ENCODE measurements at places on chromosomes 1 and 21. TPM values are rescaled to one million over a fixed set of nuclear protein-coding genes. Genes with fewer than 3 reads are reported as not detected.

- H3K27me3 ChIP-seq = no peaks in the 10 kb centered on the region
- no peaks in the 10 kb centered on the region for H3K36me3 ChIP-seq
- H3K27ac ChIP-seq = no peak overlapping the region
- H3K4me1 ChIP-seq = no peaks in the 10 kb centered on the region
- DNase-seq = no peak
These were observed 22.2 kb downstream of the ACTL8 start for GRCh38 chr1:17777330-17777729.

Gene LCE1B
- total RNA-seq = not detected

GRCh38 chr21:26082549-26082948 is 88.0 kb downstream of the APP start:
- no peak overlapping the region for H3K27ac ChIP-seq
- peaks cover 5% of the 10 kb centered on the region for H3K36me3 ChIP-seq
- no peaks in the 10 kb centered on the region for H3K27me3 ChIP-seq
- no peak overlapping the region for H3K4me3 ChIP-seq

Gene SERPINC1
- not detected for total RNA-seq

DNA sequence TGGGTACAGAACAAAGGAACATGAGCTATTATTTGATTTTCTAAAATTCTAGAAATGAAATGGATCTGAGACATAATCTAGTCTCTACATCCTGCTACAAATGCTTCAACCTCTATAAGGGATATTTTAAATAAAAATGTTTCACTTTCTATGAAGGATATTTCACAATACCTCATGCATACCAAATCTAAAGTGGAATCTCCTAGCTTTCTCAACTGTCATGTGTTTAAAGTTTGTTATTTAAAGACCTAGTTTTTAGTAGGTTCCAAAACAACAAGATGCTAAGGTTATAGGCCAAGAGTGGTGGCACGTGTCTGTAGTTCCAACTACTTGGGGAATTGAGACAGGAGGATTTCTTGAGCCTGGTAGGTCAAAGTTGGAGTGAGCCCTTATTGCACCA is 47.6 kb downstream of the KDM5B start:
- H3K4me1 ChIP-seq = peaks cover 9% of the 10 kb centered on the region
- peak overlapping the region; percentile 26 for H3K27ac ChIP-seq
- no peaks in the 10 kb centered on the region for H3K27me3 ChIP-seq
- no peak for DNase-seq
- H3K36me3 ChIP-seq = peaks cover 69% of the 10 kb centered on the region

GRCh38 chr1:178704833-178705232 is 20.2 kb upstream of the RALGPS2 start:
- H3K27ac ChIP-seq = no peak overlapping the region
- H3K27me3 ChIP-seq = peaks cover 25% of the 10 kb centered on the region
- no peak overlapping the region for H3K4me3 ChIP-seq
- no peaks in the 10 kb centered on the region for H3K36me3 ChIP-seq

DNA sequence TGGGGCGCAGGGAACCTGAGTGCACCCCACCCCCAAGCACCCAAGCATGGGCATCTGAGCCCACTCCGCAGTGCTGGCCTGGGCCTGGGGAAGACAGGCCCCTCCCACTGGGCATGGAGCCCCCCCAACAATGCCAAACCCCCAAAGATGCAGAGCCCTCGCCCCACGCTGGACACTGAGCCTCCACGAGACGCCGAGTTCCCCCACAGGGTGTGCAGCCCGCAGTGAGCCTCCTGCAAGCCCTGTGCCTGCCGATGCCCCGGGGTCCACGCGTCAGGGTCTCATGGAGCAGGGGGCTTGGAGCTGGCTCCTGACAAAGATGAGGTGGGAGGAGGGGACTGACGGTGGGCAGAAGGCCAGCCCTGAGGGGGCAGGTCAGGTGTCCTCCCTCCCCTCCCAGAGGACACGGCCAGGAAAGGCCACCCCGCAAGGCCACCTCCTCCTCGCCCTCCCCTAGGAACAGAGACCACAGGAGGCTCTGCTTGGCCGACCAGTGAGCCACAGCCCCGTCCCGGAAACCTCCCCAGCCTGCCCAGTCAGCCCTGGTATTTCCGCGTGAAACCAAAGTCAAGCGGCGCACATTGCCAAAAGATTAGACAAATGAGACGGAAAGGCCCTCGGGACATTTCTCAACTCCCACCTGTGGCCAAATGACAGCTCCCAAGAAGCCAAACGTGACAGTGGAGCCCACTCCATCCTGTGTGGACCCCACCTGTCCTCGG is 33.4 kb downstream of the MEGF6 start:
- H3K4me3 ChIP-seq = no peak overlapping the region
- no peak overlapping the region for H3K27ac ChIP-seq
- no peak for DNase-seq
- no peaks in the 10 kb centered on the region for H3K36me3 ChIP-seq

- peaks cover 18% of the 10 kb centered on the region for H3K27me3 ChIP-seq
- H3K36me3 ChIP-seq = no peaks in the 10 kb centered on the region
- H3K4me1 ChIP-seq = no peaks in the 10 kb centered on the region
- no peak overlapping the region for H3K27ac ChIP-seq
- H3K4me3 ChIP-seq = no peak overlapping the region
- DNase-seq = no peak
These were observed 103.5 kb upstream of the ETS2 start for GRCh38 chr21:38702196-38702595.

- H3K4me3 ChIP-seq = no peak overlapping the region
- no peak overlapping the region for H3K27ac ChIP-seq
- peaks cover 13% of the 10 kb centered on the region for H3K27me3 ChIP-seq
- H3K36me3 ChIP-seq = no peaks in the 10 kb centered on the region
- DNase-seq = no peak
- H3K4me1 ChIP-seq = no peaks in the 10 kb centered on the region
These were observed 43.4 kb downstream of the ITSN1 start for GRCh38 chr21:33685613-33686197.

DNA sequence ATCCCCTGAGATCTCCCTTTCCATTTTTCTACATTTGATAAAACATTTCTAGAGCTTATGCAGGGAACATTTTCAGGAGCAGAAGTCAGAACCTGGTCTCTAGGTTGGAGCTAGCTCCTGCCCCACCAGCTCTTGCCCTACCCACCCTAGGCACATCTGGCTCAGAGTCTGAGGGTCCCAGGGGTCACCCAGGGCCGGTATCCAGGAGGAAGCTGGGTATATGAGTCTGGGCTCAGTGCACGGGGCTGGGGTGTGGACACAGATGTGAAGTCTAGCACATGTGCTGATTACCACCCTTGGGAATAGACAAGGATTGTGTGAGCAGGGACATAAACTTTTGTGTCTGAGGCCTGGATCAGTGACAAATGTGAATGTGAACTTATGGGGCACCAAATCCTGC is 95.4 kb downstream of the MATN1 start:
- H3K36me3 ChIP-seq = no peaks in the 10 kb centered on the region
- no peak overlapping the region for H3K27ac ChIP-seq
- no peaks in the 10 kb centered on the region for H3K4me1 ChIP-seq
- H3K4me3 ChIP-seq = no peak overlapping the region
- no peaks in the 10 kb centered on the region for H3K27me3 ChIP-seq

Gene FCRLA
- total RNA-seq = not detected

DNA sequence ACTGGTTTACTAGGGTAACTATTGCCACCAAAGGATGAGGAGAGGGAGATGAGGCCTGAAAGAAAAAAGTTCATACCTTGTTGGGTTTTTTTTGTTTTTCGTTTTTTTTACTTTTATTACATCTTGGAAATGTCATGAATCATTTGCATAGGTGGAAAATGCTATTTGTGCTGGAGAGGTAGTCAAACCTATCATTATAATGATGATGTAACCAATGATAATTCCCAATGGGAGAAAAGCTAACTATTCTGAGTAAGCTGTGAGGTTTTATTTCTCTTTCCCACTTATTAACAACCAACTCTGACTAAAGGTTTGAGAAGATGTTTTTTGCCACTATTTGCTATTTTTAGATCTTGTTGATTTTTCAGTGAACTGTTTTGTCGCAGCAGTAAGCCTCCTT is 29.0 kb downstream of the SH3GLB1 start:
- no peaks in the 10 kb centered on the region for H3K27me3 ChIP-seq
- H3K4me3 ChIP-seq = no peak overlapping the region
- DNase-seq = no peak
- H3K36me3 ChIP-seq = peaks cover 42% of the 10 kb centered on the region
- H3K4me1 ChIP-seq = peaks cover 5% of the 10 kb centered on the region

DNA sequence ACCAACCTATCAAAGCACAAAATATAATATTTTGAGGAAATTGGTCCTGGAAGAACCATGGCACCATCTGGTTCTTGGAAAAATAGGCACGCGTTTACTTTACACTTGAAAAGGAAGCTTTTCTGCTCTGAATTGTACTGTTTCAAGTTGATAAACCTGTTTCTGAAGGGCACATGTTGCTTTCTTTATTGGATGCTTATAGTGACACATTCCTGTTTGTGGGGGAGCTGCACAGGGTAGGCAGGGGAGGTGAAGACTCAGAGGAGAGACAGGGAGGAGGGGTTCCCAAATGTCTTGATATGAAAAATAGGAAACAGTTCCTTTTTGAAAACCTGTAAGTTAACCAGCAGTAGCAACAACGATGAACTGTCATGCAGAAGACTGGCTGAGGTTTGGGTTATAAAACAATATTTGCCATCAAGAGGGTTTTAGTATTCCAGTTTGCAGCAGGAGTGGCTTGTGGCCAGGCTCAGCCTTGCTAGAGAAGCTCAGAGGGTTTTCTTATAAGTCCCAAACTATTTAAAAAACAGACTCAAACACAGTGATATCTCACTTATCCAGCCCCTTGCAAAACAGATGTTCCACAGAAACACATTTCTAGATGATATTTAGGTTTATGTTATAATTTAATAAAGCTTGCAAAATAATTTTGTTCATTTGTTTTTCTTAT is 127.0 kb upstream of the MROH9 start:
- H3K4me3 ChIP-seq = no peak overlapping the region
- DNase-seq = no peak
- no peaks in the 10 kb centered on the region for H3K4me1 ChIP-seq
- no peak overlapping the region for H3K27ac ChIP-seq
- no peaks in the 10 kb centered on the region for H3K27me3 ChIP-seq

DNA sequence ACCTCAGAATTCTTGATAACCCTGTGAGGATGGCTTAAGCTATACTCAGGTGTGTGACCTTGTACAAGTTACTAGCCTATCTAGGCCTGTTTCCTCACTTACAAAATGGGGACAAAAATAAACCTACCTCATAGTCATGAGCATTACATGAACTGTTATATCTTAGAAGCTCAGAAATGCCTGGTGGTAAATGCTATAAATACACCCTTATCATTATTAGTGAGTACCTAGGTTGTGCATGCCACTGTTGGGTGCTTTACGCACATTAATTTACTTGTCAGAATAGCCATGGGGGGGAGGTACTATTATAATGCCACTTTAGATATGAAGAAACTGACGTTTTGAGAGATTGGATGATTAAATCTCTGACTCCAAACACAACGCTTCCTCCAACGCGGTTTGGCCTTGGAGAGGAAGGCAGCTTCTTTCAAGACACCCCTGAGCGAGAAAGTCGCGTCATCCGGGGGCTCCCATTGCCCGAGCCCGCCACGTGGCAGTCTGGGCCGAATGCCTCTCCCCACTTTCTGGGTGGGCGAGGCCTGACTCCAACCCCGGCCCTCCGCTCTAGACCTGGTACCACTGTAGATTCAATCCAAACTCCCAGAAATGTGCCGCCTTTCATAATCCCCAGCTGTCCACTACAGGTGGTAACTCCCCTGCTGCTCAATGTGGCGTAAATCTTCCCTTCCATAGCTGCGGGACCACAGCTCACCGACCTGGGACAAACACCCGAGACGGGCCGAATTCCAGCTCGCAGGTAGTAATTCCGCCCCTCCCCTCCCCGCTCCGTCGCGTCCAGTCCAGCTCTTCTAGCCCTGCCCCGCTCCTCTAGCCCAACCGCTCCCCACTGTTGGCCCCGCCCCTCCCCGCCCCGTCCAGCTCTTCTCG is 771 bp upstream of the RAD54L start:
- peak overlapping the region; percentile 92 for H3K27ac ChIP-seq
- peak overlapping the region; percentile 90 for H3K4me3 ChIP-seq

DNA sequence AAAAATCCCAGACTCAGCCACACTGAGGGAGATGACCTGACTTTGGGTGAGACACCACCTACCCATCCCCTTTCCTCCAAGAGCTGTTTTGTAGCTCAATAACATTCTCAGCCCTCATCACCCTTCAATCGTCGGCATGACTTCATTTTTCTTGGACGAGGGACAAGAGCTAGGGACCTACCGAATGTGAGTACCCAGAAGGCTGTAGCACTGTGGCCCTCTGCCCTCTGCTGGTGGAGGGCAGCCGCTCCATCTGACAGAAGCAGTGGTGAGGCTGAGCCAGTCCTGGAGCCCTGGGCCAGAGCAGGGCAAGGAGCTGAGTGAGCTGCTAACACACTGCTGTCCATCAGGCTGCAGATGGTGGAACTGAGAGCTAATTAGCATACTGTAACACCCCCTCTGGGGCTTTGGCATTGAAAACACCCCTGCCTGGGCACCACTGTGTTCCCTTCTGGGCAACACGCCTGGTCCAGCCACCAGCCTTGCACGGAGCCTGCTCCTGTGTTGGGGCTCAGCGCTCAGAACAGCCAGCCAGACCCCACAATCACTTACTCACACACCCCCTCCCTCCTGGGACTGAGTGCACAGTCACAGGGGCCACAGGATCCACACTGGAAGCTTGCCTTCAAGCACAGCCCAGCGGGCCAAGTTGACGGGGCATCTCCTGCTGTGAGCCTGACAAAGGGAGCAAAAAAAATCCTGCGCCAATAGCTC is 18.3 kb upstream of the ALPL start:
- no peak overlapping the region for H3K4me3 ChIP-seq
- peaks cover 5% of the 10 kb centered on the region for H3K4me1 ChIP-seq
- peak; percentile 75 for DNase-seq
- peaks cover 10% of the 10 kb centered on the region for H3K27me3 ChIP-seq

DNA sequence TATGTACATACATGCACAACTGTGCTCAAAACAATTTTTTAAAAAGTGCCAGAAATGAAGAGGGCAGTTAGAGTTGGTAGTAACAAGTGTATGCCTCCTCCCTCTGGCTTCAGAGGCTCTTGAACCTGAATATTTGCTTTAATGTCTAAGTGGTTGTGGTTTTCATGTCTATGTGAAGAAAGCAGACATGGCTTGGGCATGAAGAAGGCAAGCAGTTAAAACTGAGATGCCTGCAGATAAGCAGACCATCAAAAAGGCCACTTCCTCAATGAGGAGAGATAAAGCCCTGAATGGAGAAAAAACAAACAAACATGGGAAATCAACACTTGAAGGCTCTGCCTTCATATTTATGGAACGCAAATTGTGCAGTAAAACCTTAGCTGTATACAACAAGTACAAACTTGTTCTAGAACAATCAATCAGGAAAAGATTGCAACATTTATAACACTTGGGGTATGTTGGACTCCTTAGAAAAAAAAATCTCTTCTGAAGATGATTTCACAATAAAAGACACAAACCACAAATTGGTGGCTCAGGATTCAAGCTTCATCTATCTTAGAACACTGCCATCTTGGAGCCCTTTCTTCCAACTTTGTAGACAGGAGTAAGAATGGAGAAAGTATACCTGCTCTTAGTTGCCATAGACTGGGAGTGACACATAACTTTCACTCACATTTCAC is 52.7 kb upstream of the PLA2G4A start:
- H3K27ac ChIP-seq = no peak overlapping the region
- H3K27me3 ChIP-seq = peaks cover 11% of the 10 kb centered on the region
- peaks cover 3% of the 10 kb centered on the region for H3K4me1 ChIP-seq
- no peak for DNase-seq

GRCh38 chr1:87684194-87684593 is 355.5 kb downstream of the LMO4 start:
- no peak overlapping the region for H3K27ac ChIP-seq
- no peaks in the 10 kb centered on the region for H3K36me3 ChIP-seq
- peak overlapping the region; percentile 62 for H3K4me3 ChIP-seq
- DNase-seq = peak; percentile 61

All from activated CD4-positive, alpha-beta T cell treated with anti-CD3 and anti-CD28 coated beads, Interleukin-2, amount 10 ng/mL, durations not matched to agents 24 days and 14 days (primary cell).